Stimulated activated CD4-positive, alpha-beta T cell treated with anti-CD3 and anti-CD28 coated beads, Interleukin-1b, Interleukin-23, amount 100 ng/mL, for 1 hour (primary cell): ENCODE measurements at places on chromosomes 11 and 22.
A peak's percentile ranks its signal among the peaks of the same experiment; 100 is the strongest.

GRCh38 chr11:73376803-73377629 is 817 bp downstream of the RELT start:
- DNase-seq, result peak; percentile 30

- DNase-seq, result no peak
Observed at GRCh38 chr11:60870276-60870675, 2.9 kb downstream of the ZP1 start.

DNA sequence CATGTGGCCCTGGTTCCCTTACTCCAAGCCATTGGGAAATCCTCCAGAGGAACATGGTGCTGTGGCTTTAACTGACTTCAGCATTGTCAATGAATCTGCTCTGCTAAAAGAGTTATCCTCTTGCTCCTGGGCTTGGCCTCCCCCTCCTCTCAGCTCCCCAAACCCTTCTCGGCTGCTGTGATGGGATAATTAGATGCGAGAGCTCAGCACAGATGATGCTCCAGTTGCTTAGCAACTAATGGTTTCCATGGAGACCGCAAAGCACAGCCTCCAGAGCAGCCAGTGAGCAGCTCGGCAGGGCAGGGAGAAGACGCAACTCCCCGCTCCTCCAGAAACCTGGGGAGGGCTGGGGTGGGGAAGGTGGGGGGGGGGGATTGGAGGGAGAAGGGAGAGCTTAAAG is 2.8 kb upstream of the UPK2 start:
- no peak for DNase-seq

DNA sequence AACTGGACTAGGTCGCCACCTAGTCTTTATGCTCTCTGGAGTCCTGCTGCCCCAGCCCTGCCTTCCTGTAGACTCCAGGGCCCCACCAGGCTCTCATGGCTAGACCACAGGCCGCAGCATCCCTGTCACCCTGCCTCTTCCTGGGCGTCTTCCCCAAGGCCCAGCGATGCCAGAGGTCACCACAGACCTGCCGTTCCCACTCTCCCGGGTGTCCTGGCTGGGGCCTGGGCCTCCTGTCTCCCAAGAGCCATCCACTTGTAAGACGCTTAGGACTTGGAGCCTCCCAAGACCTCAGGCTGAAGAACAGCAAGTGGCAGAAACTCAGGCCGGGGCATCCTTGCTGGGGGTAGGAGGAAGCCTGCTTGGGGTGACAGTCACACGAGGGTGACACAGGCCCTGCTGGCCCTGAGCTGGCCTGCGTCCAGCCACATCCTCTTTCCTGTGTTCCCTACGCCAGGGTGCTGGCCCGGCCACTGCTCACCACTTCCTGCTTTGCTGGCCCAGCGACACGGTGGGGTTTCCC is 2.0 kb upstream of the TCIRG1 start:
- no peak for DNase-seq

DNA sequence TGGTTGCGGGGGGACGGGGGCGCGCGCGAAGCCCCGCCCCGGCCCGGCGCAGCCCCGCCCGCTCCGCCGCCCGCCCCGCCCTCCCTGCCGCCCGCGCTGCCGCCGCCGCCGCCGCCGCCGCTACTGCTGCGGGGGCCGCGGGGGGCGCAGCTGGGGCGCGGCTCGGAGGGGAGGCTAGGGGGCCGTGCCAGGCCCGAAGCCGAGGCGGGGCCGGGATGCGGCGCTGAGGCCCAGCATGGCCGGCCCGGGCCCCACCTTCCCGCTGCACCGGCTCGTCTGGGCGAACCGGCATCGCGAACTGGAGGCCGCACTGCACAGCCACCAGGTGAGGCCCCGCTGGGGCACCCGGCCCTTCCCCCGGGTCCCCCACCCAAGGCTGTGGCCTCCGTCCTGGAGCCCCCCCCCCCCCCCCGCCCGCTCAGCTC is at the start of gene ANKRD13D:
TSS of gene ANKRD13D (plus strand) at position 78 of the 425 bp plus-strand sequence. CDS start at position 236, 158 bp downstream.
- no peak for DNase-seq

- no peak for DNase-seq
Observed at GRCh38 chr11:116356451-116356850, 416.3 kb downstream of the BUD13 start.

DNA sequence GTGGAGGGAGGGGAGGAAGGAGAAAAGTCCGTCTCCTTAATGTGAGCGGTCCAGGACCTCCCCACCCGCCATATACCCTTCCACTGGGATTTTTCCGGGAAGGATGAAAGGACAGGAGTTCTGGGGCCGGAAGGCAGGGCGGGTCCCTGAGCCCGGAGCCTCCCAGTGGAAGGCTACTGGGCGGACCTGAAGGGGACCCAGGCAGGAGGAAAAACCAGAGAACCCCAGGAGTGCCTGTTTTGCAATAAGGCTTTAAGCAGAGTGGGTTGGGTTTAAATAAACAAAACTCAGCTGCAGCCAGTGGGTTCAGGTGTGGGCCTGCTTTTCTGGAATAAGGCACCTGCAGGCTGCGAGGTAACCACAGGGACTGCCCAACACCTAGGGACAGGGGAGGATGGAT is 1.7 kb upstream of the CELSR1 start:
- DNase-seq, result no peak

DNA sequence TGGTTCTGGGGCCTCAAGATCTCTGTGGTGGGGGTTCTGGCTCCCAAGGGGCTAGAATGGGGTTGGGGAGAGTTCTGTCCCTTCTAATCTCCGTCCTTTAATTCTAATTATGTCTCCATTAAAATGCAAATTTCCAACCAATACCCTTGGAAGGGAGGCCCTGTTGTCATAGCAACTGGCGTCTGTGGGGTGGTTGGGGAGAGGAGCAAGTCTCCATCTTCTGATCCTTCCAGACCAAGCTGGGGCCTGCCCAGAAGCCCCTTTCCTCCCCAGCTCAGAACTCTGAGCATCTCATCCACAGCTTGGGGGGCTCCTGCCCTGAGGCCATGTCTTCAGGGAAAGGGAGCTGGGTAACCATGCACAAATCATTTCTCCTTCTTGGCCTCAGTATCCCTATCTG is 5.4 kb upstream of the RPS19BP1 start:
- DNase-seq, result no peak

DNA sequence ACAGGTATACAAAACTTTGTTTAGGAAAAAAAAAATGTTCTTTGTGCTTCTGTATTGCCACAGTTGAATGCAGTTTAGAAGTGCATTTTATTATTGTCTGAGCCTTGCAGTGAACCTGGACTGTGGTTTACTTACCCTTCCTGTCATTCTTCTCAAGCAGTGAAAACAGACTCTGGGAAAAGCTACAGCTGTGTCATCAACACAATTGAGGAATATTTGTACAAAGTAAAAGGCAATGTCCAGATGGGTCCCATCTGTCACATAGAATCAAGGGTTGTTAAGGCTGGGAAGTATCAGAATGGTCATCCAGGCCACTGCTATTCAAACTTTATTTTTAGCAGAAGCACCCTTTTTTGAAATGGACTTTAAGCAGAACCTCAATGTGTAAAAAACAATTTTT is 73.3 kb downstream of the TRIM44 start:
- no peak for DNase-seq

GRCh38 chr11:83871054-83871453 is 584.9 kb upstream of the CCDC90B start:
- DNase-seq, result no peak

DNA sequence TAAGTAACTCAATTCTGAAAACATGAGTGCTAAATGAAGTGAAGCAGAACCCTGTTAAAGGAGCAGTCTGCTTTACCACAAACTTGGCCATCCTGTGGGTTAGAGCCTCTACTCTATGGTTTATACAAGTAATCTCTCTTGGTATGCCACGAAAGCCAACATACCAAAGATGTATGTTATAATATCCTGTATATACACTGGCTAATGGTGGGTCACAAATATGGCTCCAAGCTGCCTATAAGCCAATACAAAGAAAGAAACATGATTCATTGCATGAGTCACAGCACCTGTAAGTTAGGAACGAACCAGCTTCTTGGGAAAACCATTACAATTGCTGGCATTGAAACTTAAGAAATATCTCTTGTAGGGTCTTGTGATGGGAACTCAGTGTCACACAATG is 16.1 kb downstream of the XRRA1 start:
- no peak for DNase-seq

DNA sequence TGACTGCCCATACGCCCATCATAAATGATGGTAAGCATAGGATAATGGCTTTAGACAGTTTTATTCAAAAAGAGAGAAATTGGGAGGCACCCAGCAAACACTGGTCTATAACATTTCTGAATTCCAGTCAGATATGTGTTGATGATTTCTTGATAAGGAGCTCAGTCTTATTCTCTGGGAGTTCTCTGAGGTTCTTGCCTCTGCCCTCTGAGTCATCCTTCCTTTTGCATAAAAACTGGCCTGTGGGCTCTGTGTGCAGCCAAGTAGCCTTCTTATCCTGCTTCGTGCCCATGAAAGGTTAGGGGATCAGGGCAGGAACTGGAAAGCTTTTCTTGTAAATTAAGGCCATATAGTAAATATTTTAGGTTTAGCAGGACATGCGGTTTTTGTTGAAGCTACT is 48.9 kb downstream of the FAR1 start:
- no peak for DNase-seq

GRCh38 chr11:134258577-134258976 is 5.2 kb downstream of the ACAD8 start:
- DNase-seq, result no peak

DNA sequence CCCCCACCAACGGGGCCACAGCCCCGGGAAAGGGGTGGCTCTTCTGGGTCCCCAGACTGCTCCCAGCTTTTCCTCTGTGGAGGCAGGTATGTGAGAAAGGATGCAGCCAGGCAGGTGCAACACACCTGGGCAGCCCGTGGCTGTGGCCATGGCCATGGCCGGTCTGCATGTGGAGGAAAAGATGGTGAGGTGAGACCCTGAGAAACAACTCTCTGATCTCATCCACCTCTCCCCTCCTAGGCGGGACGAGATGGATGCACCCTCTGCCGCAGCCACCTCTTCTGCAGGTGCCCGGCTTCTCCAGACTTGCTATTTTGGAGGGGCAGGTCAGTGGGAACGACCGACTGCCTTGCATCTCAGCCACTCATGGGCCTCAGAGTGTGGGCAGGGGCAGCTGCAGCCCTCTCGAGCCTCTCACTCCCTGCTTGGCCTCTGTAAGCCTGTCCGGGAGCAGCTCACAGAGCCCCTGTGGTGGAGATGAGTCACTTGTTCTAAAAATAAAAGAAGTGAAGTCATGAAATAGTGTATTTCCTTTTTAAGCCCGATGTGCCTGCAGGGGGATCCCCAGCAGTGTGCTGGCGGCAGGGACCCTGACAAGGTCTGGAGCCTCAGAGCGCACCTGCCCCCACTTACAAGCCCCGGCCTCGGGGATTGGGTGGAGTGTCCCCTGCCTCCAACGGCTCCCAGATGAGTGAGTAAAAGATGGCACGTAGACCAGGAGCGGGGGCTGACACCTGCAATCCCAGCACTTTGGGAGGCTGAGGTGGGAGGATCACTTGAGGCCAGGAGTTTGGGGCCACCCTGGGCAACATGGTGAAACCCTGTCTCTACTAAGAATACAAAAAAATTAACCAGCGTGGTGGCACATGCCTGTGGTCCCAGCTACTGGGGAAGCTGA is 10.7 kb downstream of the SMIM38 start:
- DNase-seq, result peak; percentile 10

GRCh38 chr11:82450996-82451395 is 282.7 kb downstream of the FAM181B start:
- no peak for DNase-seq

DNA sequence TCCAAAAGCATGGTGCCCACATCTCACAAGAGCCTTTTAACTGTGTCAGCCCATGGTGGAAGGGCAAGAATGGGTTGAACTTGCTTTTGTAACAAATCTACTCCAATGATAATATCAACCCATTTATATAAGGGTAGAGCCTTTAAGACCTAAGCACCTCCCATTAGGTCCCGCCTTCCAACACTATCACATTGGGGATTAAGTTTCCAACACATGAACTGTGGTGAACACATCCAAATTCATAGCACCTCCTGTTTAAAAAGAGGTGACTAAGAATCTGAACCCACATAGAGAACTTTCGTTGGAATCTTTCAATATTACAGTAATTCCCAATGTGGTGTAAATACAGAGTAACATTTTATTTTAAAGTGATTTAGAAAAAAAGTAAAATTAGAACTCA is 9.2 kb upstream of the CNTF start:
- no peak for DNase-seq

GRCh38 chr22:39434721-39435120 is 22.1 kb upstream of the MGAT3 start:
- DNase-seq, result no peak

GRCh38 chr11:14971865-14972580 is at the start of gene CALCA:
CALCA (minus strand) TSS chr11:14972351; CDS start chr11:14971192, 1,159 bp downstream.
- no peak for DNase-seq

GRCh38 chr22:49413551-49413950 is 414.1 kb downstream of the BRD1 start:
- no peak for DNase-seq

DNA sequence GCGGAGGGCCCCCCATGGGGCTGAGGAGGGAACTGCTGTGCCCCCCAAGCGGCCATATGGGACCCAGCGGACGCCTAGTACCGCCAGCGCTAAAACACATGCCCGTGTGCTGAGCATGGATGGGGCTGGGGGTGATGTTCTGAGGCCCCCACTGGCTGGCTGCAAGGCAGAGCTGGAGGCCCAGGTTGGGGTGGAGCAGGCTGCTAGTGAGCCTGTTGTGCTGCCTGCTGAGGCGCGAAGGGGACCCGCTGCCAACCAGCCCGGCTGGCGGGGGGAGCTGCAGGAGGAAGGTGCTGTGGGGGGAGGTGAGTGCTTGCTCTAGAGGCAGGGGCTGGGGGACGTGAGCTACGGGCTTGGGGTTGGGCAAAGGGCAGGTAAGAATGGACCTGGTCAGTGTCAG is 3.2 kb downstream of the PCNX3 start:
- no peak for DNase-seq

GRCh38 chr22:39712081-39712480 is 141.5 kb downstream of the CACNA1I start:
- no peak for DNase-seq

- DNase-seq, result no peak
Observed at GRCh38 chr22:40036591-40037225, 42.0 kb downstream of the FAM83F start.

- no peak for DNase-seq
Observed at GRCh38 chr22:43643387-43643786, 168.7 kb downstream of the EFCAB6 start.
